ENCODE measurements at places on chromosomes 2 and 18.
A peak's percentile ranks its signal among the peaks of the same experiment; 100 is the strongest.

GRCh38 chr18:63073481-63073880 is 246.1 kb downstream of the BCL2 start:
- no peak for DNase-seq

DNA sequence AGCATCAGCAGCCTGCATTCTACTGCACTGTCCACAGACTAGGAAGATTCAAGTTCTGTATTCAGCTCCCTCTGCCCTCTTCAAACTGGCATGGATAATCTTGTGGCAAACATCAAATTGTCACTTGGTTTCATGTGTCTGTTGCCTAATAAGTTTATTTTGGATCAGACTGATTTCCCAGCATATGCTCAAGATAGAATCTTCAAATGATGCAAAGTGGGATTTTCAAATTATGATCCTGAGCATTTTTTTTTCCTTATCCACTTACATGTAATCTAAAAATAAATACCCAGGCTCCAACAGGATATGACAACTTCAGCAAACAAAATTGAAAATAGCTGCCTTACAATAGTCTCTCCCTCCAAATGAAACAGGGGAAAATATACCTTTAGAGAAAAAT is 160.9 kb upstream of the VRK2 start:
- DNase-seq = no peak

DNA sequence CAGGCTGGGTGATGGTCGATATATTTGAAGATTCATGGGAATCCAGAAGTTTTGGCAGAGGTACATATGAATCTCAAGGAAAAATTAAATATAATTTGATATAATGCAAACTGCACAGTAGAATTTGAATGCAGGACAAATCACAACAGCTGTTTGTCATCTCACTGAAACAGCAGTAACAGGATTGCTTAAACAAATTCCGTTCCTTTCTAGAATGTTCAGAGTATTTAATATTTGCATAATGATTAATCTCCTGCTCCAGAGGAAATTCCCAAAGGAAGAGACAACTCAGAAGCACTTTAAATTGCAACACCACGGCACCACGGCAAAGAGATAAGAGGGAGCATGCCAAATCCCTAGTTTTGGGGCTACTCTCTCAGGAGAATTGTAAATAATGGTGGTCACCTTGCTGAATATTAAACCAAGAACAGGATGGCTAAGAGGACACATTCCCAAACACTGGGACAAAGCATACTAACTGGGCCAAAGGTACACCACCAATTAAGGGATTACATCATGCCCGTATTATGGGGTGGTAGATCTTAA is 67.8 kb upstream of the MAP4K3 start:
- DNase-seq = peak; percentile 57

DNA sequence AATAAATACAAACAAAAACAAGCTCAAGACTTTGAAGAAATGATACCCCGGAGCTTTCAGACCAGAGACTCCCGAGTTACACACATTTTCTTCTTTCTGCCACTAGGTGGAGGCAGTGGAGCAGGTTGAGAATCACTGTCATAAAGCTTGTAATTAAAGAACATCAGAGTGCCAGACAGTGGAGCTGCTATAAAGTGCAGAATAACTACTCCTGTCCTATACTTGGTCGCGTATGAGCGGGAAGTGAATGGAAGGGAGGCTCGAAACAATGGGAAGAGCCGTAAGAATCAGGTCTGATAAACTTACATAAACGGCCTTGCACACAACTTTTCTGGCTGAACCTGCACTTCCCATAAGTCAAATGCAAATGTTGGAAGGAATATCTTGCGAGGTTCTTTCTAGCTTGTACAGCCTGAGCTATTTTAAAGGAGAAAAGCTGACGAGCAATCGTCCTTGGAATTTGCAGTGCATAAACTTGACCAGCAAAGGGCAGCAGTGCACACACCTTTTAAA is 189.0 kb downstream of the RPIA start:
- DNase-seq = peak; percentile 70

GRCh38 chr2:218540015-218540414 is 28.1 kb downstream of the USP37 start:
- DNase-seq = no peak
